Fibroblast of skin of back (primary cell): ENCODE measurements at places on chromosomes 1 and 21.

DNA sequence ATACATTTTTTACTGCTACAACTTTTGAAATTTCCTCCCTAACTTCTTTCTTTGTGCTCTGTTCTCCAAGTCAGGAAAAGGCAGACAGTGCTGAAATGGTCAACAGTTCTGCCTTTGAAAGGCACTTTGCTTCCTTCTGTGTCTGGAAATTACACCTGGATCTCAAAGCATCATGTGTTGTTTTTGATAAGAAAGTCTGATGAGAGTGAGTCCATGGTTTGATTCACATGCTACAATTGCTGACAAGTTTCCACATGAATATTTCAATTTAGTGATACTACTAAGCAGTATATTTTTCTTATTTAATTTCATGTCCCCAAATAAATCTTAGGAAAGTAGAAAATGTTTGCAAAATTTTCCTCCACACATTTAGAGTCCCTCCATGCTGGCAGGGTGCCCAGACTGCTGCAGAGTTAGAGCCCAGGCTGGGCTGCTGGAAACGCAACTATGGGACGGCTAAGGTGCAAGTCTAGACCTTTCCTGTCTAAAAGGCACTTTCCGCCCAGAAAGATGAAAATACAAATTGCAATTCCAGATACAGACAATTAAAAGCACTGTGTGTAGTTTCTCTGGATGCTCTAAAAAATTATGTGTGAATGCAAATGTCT is 96.6 kb upstream of the RUNX1 start:
- no peak for DNase-seq

- peak; percentile 43 for DNase-seq
Measured at GRCh38 chr1:21295002-21295401, 4.7 kb upstream of the ECE1 start.

DNA sequence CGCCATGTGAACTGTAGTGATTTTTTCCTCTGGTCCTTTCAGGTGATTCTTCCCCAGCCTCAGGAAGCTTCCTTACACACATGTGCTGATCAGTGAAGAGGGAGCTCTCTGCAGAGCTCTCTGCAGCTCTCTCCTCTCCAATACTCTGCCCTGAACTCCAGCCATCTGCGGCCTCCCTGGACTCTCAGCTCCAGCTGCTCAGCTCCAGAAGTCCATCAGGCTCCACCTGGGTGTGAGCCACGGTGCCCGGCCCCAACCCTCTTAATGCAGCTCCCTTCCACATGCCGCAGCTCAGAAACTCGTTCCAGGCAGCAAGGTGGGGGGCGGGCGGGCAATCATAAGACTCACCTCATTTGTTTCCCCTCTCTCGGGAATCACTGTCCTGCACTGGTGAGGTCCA is 30.9 kb upstream of the RPL11 start:
- DNase-seq, result no peak

DNA sequence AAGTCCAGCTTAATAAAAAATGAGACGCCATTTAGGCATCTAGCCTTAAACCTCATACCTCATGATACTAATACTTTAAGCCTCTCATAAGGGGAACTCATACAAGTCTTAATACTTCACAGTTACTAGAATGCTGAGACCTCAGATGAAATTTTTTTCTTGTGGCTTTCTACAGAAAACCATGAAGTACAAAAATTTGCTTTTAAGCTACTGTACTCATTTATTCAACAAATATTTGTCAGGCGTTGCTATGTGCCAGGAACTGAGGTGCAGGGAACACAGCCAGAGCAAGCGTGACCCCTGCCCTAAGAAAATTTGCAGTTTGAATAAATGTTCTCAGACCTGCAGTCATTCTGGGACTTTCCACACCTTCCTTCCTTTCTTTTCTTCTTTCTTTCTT is 150.6 kb downstream of the MRPL39 start:
- peak; percentile 21 for DNase-seq

- no peak for DNase-seq
Measured at GRCh38 chr1:23529146-23530086, 1.6 kb downstream of the E2F2 start.

DNA sequence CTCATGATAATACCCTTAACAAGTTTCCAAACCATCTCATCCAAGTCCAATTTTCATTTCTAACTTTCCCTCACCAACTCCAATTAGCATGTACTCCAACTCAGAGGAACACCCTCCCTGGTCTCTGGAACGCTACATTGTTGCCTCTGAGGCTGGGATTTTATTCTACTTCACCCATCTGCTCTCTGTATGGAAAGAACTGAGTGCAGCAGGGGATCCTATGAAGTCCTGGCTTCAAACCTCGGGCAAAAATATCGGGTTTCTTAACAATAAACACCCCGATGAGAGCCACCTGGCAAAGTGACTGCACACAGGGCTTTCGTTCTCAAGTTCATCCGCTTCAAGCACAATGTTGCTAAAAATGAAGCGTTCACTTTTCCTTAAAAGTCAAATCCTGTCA is 99.6 kb downstream of the CRB1 start:
- DNase-seq, result no peak

DNA sequence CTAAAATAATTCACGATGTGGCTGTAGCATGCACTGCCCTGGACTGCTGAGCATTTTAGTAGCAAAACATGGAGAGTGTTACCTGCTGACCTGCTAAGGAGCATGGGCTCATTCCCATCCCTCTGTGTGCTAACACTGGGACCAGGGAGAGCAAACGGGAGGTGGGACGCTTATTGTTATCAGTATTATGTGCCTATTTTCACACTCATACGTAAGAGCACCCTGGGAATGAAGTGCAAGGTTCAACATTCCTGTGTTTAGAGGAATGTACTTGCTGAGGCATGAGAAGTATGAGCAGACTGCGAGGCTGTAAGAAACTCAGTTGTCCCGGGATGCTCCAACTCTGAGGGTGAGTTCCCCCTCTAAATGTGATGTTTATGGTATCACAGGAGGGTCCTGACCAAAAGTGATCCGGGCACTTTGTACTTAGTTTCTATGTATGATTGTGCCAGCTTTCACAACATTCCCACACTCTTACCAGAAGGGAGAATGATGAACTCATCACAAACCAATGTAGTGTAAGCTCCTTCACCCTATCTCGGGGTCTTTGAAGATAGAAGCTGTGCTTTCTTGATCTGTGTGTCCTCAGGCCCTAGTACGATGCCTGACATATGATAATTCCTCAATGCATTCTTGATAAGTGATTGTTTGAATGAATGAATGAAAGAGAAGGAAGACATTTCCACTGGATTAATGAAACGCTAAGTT is 164.8 kb downstream of the KCNJ6 start:
- DNase-seq, result peak; percentile 62

DNA sequence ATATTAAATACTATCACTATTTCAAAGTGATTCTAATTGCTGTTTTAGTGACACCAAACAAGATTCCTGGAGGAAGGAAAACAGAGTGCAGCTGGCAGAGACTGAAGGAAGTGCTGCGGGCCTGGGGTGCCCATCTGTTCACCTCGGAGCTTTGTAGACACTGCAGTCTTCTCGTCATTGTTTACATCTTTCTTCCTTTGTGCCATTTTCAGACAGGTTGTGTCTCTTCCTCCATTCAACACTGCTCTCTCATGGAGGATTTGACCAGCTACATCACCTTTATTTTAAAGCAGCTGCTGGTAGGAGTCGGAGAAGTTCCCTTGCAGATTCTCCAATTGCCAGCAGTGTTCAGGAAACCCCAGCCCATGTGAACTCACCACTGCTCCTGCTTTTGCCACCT is 37.3 kb downstream of the ABCA4 start:
- no peak for DNase-seq
